ENCODE measurements at places on chromosomes 2 and 18. TPM values are rescaled to one million over a fixed set of nuclear protein-coding genes. Genes with fewer than 3 reads are reported as not detected.
A peak's percentile ranks its signal among the peaks of the same experiment; 100 is the strongest.

GRCh38 chr2:151904021-151904420, 75.8 kb upstream of the ARL5A start:
- H3K4me1 ChIP-seq: peaks cover 4% of the 10 kb centered on the region
- H3K27me3 ChIP-seq: no peaks in the 10 kb centered on the region
- no peaks in the 10 kb centered on the region for H3K36me3 ChIP-seq
- H3K4me3 ChIP-seq: no peak overlapping the region
- H3K27ac ChIP-seq: no peak overlapping the region

DNA sequence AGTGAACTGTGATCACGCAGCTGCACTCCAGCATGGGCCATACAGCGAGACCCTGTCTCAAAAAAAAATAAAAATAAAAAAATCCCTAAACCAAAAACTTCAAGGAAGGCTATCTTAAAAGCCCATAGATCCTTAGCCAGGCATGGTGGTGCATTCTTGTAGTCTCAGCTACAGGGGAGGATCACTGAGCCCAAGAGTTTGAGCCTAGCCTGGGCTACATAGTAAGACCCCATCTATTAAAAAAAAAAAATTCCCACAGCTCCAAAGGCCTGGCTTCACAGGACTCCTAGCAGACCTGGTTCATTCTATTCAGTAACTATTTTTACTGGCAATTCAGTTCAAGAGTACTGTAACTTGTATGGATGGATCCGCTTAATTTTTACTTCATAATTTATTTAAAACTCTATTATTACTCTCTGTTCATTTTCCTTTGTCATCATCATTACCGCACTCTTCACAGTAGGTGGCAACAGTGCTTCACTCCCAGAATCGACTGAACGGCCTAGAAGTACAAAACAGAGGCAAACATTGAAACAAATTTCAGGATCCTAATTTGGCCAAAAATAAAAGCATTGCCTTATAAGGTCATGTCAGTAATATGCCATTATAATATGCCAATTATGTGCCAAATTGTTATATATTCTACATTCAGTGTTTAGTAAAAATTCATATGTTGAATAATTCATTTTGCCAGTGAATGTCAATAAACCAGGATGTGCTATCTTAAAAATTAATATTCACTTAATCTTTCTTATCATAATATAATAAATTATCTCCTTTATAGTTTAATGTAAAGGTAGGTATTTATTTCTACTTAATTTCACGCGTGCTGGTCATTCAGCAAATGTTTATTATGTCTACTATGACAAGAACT, 14.3 kb upstream of the STAM2 start:
- no peaks in the 10 kb centered on the region for H3K4me1 ChIP-seq
- H3K27ac ChIP-seq: no peak overlapping the region
- no peaks in the 10 kb centered on the region for H3K36me3 ChIP-seq
- peaks cover 9% of the 10 kb centered on the region for H3K27me3 ChIP-seq

DNA sequence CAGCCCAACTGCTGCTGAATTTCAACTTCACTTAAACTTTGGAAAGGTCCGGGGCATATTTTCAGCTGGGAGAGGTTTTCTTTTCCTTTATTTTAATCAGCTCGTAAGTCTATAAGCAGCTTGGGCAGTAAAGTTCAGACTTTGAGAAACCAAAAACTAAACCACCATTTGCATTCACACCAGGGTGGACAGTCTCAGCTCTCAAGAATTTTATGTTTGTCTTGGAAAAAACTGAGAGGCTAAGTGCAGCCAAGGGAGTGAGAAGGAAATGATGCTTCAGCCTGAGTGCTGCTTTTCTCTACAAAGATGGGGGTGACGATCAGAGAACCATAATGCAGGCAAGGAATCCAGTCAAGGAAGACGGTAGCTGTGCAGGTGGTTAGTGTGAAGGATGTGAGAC, 30.2 kb downstream of the MCFD2 start:
- DNase-seq: no peak
- H3K4me3 ChIP-seq: no peak overlapping the region
- no peaks in the 10 kb centered on the region for H3K27me3 ChIP-seq
- H3K4me1 ChIP-seq: no peaks in the 10 kb centered on the region

DNA sequence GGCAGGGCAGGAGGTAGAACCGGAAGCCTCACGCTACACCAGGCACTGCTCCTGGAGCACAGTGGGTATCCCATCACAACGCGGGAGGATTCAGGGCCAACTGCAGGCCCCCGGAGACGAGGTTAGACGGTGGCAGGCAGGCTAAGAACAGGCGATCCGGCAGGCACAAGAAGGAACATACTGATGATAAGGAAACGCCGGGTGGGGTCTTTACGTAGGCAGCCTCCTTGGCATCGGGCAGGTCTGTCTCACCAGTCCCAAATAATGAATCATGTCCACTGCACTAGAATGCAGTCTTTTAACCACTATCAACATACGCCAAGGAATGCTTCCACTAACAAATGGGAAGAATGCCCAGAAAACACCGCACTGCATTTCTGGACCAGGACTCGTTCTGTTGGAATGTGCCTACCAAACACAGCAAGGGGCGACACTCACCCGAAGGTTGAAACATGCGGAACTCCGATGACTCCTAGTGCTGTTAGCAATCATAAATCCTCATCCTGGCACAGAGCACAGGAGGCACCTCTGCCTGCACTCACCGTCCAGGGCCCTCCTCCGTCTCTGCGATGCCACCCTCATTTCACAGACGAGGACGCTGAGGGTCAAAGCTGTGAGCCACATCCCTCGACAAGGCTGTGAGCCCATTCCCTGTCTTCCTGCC, 35.2 kb downstream of the ZNF516 start:
- H3K4me3 ChIP-seq: no peak overlapping the region
- DNase-seq: no peak
- no peaks in the 10 kb centered on the region for H3K27me3 ChIP-seq
- no peak overlapping the region for H3K27ac ChIP-seq
- H3K4me1 ChIP-seq: no peaks in the 10 kb centered on the region

- no peaks in the 10 kb centered on the region for H3K4me1 ChIP-seq
- no peaks in the 10 kb centered on the region for H3K27me3 ChIP-seq
- no peak overlapping the region for H3K4me3 ChIP-seq
- H3K27ac ChIP-seq: no peak overlapping the region
Observed at GRCh38 chr2:209553913-209554312, 130.1 kb downstream of the MAP2 start.

DNA sequence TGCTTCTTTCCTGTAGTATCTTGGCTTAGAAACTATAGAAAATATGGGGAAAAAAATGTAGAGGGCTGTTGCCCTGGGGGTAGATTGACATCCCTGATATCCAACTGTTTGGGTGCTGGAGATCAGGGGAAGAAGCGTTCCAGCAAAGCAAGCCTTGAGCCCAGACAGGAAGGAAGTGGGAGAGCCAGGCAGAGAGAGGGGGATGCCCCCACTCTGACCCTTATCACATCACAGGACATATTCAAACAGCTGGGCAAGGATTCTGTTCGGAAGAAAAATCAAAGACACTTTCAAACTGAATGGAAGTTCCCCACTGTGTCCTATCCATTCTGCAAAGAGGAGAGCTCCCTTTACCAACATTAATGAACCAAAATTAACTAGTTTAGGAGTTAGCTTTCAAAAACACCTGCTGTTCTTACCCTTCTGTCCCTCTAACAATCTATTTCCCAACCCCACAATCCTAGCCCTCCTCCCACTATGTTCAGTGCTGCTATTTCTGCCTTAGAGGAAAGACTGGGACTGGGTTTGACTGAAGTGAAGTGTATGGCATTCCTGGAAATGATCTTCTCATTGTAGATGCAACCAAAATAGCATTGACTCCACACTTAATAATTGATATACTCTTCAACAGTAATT, 16.9 kb upstream of the KCNG3 start:
- H3K27ac ChIP-seq: no peak overlapping the region
- no peaks in the 10 kb centered on the region for H3K4me1 ChIP-seq
- no peak overlapping the region for H3K4me3 ChIP-seq
- no peak for DNase-seq

DNA sequence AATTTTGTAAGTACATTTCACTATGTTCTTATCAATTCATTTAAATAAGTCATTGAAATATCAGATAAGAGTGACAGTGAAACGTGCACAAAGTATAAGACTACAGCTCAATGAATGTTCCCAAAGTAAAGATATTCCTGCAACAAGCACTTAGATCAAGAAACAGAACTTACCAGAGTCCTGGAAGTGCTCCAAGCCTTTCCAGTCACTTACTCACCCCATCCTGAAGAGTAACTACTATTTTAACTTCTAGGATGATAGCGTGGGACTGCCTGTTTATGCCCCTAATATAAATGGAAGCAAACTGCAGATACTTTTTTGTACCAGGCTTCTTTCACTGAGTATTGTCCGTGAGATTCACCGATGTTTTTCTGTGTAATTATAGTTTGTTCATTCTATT, 768.9 kb downstream of the SLC4A3 start:
- H3K27ac ChIP-seq: no peak overlapping the region
- no peak overlapping the region for H3K4me3 ChIP-seq
- DNase-seq: no peak

- H3K27me3 ChIP-seq: no peaks in the 10 kb centered on the region
- no peak overlapping the region for H3K4me3 ChIP-seq
- DNase-seq: peak; percentile 14
- no peak overlapping the region for H3K27ac ChIP-seq
- no peaks in the 10 kb centered on the region for H3K4me1 ChIP-seq
Observed at GRCh38 chr18:5879479-5879882, 15.8 kb downstream of the TMEM200C start.

DNA sequence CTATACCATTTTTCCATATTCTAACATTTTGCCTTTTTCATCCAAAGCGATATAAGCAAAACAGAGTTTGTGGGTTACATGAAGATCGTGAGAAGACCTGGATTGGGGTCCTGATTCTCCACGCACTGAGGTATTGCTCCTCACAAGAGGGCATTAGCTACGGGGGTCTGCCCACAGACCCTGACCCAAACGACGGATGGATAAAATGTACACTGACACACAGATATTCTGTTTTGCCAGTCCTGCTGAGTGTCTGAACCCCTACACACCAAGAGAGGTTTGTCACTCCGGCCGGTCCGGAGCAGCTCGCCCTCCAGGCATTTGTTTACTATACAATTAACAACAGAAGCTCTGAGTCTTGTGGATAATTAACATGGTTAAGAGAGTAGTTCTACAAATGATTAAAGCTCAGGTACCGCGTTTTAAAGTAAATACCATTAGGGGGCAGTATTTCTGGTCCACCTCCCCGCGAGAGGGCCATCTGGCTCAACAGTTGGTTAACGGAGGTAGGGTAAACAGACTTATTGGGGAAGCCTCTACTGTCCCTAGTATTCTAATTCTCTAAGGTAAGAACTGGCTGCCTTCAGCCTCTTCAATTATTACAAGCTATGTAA, 28.4 kb downstream of the SCYGR8 start:
- no peak overlapping the region for H3K27ac ChIP-seq
- no peaks in the 10 kb centered on the region for H3K36me3 ChIP-seq
- no peak for DNase-seq
- H3K4me3 ChIP-seq: no peak overlapping the region
- no peaks in the 10 kb centered on the region for H3K27me3 ChIP-seq

NAB1 gene
- 6.3 TPM for polyA plus RNA-seq

ACVR1C gene
- polyA plus RNA-seq: 0.06 TPM

CCBE1 gene
- not detected for polyA plus RNA-seq

SLC30A3 gene
- 0.07 TPM for polyA plus RNA-seq

LINC00305 gene
- not detected for polyA plus RNA-seq
